Spinal cord (tissue), 10 donors: ENCODE measurements at places on chromosomes 11 and 22. TPM values are rescaled to one million over a fixed set of nuclear protein-coding genes. Genes with fewer than 3 reads are reported as not detected.

GRCh38 chr22:41239443-41240128 is 1.1 kb downstream of the CHADL start:
- DNase-seq: no peak

GRCh38 chr22:27647540-27647939 is 154.0 kb downstream of the MN1 start:
- no peak for DNase-seq

- DNase-seq: no peak
Measured at GRCh38 chr11:9573775-9574621, 528 bp downstream of the WEE1 start.

- DNase-seq: no peak
Measured at GRCh38 chr22:41991111-41991510, 7.5 kb upstream of the WBP2NL start.

GRCh38 chr11:134388590-134388989 is 23.5 kb downstream of the B3GAT1 start:
- DNase-seq: no peak

The POU2AF2 gene
- not detected for total RNA-seq
